ENCODE measurements at places on chromosomes 6 and 20.

DNA sequence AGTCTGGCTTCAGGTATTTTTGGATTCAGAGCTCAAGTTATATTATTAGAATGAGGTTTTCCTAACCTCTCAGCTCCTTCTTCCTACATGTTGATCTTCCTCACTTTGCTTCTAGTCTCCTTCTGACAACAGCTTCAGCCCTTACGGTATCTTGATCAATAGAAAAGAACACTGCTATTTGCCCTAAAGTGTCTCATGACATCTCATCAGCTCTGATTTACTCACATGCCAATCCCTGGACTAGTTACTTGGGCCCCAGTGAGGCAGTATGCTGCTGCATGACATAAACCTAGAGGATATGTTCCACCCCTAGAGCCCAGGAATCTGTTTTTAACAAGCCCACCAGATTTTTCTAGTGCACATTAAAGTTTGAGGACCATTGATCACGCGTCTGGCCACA is 110.3 kb downstream of the UNC5CL start:
- no peak for DNase-seq

- no peak for DNase-seq
Observed at GRCh38 chr20:45958593-45958992, 13.4 kb downstream of the ZNF335 start.

DNA sequence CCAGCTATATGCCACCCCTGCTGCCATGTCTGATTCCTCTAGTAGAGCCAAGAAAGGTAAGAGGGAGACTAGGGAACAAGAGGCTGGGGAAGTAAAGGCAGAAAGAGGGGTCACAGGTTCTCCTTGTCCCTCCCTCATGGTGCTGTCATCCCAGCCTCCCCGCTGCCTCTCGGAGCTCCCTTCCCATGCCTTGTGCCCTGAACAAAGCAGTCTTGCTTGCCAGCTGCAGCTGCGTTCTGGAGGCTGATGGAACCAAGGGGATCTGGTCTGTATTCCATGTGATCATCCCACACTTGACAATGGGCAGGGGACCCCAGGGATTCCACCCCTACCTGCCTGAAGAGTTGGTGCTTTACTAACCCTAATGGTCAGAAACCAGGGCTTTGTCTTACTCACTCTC is 61.4 kb downstream of the DAAM2 start:
- no peak for DNase-seq

GRCh38 chr20:47962286-47962963 is 177.1 kb upstream of the SULF2 start:
- DNase-seq = no peak

DNA sequence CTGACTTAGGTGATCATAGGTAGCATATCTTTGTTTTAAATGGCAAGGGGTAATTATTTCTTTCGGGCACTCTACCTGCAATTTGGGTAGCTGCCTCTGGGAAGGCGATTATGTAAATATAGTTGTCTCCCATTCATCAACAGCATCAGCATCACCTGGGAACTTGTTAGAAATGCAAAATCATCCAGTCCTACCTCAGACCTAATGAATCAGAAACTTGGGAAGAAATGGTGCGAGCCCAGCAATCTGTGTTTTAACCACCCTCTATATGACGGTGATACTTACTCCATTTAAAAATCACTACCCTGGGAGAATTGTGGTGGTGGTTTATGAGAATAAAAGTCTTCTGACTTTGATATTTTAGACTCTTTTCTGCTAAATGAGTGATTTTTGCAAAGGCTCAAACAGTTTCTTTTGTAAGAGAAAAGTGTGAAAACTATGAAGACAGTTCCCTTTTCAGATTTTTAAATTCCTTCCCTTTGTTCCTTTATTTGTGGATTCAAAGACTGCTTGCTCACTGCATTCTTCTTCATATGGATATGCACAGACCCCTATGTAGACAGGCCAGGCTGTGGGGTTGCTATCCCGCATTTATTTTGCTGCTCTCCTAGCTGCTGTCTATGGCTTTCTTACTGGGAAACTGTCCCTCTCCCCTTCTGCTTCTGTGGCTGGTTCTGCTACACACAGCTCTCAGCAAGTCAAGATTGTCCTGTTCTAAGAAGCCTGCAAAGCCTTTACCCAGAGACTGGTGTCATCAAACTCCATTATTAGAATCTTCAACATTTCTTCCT is 365.3 kb downstream of the RNF144B start:
- DNase-seq = no peak

DNA sequence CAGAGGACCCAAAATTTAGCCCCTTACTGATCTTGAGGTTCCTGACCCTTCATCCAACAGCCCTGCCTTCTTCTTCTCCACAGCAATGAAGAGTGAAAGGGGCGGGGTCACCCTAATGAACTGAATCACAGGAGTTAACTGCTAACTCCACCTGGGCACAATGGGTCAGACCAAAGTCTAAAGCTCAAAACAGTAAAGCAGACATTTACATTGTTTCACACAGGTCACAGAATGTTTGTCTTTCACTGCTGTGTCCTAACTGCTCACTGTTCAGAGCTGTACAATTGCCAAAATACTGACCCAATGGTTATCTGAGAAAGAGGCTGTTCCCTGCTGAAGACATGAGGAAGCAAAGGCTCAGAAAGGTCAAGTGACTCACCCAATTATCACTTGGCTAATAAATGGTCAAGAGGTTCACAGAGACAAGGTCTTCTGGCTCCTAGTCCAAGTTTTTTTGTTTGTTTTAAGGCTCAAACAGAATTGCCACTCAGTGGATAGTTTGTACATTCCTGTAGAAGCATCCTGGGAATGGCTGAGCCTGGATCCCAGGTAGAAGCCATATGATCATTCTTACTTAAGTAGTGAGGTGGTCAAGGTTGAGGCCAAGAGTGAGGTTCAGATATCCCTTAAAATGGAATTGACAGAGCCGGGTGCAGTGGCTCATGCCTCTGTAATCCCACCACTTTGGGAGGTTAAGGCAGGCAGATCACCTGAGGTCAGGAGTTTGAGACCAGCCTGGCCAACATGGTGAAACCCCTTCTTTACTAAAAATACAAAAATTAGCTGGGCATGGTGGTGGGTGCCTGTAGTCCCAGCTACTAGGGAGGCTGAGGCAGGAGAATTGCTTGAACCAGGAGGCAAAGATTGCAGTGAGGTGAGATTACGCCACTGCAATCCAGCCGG is 35.1 kb upstream of the FAM83C start:
- DNase-seq = no peak

DNA sequence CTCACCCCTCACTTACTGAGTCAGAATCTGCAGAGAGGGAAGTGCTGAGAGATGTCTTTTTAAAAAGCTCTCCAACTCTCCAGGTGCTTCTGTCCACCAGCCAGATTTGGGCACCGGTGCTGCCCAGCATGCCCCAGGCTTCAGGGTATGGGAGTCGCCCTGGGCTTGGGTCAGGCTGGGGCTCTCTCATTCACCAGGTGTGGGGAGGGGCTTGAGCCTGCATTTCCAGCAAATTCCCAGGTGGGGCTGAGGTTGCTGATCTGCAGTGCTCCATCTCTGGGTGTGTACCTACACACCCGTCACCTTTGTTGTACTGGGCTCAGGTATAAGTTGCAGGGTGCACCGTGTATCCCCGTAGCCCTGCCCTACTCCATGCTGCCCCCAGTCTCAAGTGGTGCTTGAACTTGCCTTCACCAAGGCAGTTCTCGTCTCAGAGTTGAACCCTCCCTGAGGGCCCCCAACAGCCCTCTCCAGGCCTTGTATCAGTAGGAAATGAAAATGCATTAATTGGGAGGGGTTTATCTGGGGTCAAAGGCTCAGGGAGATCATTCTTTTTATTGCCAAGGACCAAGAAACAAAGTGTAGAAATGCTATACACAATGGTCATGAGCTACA is 23.5 kb downstream of the PPP1R3G start:
- no peak for DNase-seq

DNA sequence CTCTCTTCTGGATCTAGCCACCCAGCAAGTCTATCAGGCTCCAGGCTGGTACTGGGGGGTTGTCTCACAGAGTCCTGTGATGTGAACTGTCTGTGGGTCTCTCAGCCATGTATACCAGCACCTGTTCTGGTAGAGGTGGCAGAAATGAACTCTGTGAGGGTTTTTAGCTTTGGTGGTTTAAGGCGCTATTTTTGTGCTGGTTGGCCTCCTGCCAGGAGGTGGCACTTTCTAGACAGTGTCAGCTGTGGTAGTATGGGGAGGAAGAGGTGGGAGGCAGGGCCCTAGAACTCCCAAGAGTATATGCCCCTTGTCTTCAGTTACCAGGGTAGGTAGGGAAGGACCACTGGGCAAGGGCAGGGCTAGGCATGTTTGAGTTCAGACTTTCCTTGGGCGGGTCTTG is 75.8 kb downstream of the SNAP91 start:
- no peak for DNase-seq

DNA sequence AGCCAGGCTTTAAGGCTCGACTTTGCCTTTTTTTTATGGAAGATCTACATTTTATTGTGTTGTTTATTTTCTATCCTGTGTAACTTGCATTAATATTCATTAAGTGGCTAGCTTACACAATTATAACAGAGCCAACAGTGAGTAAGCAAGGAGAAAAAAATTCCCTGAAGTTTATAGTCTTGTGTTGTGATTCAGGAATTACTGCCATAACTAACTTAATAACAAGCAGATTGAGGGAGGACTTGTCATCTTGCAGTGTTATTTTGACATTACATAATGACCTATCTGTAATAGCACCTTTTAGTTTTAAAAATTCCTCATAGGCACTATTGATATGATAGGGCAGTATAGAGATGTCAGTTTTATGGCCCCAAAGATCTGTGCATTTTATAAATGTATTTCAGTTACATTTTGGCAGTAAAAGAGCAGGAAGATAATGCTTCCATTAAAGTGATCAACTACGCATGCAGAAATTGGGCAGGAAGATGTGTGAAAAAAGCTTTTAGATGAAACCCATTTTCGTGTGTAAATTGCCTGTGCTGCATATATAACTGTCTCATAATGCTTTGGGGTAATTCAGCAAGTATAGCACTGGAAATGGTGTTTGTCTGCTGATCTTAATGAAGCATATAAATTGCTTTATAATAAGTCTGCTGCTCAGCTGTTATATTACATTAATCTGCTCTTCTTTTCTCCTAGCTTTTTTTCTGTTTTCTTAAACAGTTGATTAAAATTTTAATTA is 123.0 kb downstream of the SMAP1 start:
- no peak for DNase-seq

DNA sequence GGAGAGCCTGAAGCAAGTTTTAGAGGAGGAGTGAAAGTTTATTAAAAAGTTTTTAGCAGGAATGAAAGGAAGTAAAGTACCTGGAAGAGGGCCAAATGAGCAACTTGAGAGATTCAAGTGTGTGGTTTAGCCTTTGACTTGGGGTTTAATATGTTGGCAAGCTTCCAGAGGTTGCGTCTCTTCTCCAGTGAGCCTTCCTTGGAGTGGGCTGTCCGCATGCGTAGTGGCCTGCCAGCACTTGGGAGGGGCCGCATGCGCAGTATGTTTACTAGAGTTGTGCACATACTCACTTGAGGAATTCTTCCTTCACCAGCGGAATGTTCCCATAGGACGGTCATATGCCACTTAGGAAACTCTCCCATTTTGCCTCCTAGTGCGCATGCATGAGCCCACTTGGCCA is 235.2 kb downstream of the ALDH8A1 start:
- no peak for DNase-seq

DNA sequence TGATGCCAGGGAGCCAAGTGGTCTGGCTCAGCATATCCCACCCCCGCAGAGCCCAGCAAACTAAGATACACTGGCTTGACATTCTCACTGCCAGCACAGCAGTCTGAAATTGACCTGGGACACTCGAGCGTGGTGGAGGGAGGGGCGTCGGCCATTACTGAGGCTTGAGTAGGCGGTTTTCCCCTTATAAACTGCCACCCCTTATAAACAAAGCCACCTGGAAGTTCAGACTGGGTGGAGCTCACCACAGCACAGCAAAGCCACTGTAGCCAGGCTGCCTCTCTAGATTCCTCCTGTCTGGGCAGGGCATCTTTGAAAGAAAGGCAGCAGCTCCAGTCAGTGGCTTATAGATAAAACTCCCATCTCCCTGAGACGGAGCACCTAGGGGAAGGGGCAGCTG is 19.4 kb downstream of the TINAG start:
- DNase-seq = no peak

- DNase-seq = peak; percentile 55
Observed at GRCh38 chr20:39885975-39886649, 802.9 kb downstream of the MAFB start.

- no peak for DNase-seq
Observed at GRCh38 chr6:149681209-149681608, 32.7 kb upstream of the KATNA1 start.

DNA sequence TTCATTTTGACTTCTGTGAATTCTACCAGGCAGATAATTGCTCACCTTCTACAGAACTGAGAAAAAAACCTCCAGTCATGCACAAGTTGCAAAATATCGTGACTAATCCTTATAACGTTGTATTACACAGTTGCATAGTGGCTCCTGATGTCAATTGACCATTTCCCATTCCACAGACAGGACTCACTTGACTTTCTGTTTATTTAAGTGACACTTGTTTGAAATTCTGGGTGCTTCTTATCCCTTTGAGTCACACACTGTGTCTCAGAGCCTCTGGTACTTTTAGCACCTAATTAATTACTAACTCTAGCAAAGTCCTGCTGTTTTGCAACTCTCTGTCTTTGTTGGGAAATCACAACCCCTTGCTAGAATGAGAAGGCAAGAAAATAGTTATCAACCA is 16.2 kb upstream of the RSPO3 start:
- DNase-seq = no peak

- no peak for DNase-seq
Observed at GRCh38 chr20:22371843-22372242, 212.5 kb downstream of the FOXA2 start.

DNA sequence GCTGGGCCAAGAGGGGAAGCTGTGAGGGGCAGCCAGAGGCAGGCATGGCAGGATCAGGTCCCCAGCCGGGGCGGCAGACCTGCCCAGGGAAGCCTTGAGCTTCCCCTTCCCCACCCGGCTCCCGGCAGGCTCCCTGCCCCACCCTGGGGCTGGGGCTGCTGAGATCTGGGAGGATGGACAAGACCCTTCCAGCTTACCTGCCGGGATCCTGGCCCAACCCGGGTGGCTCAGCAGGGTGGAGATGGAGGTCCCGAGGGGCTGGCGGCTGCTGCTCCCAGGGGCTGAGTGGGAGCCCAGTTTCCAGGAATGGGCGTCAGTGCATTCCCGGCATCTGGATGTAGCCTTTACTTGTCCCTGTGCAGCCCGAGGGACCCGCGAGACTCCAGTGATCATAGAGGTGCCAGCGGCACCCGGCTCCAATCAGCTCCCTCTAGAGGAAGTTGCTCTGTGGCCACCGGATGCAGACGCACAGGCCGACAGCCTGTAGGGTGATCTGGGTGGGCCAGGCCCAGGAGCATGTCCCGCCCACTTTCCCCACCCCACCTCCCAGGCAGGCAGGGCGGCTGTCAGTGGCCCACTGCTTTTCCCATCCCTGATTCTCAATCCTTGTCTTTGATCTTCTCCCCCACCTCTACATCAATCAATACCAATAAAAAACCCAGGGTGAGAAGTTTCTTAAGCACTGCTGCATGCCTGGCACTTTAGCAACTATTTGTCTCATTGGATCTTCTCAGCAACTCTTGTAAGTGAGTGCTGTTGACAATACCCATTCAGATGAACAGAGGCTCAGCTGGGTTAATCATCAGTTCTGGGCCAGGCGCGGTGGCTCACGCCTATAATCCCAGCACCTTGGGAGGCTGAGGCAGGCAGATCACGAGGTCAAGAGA is at the start of gene BAK1:
Gene BAK1, minus strand, starts transcription at position 449 of the 887 bp plus-strand sequence. CDS start 2,672 bp downstream, outside the sequence.
- DNase-seq = peak; percentile 92

GRCh38 chr6:75377386-75377785 is 92.8 kb upstream of the TMEM30A start:
- DNase-seq = no peak

GRCh38 chr6:108798670-108799353 is 49.4 kb upstream of the ARMC2 start:
- DNase-seq = no peak

- DNase-seq = no peak
Observed at GRCh38 chr6:38323216-38323615, 316.5 kb downstream of the BTBD9 start.
